Lower lobe of right lung (tissue), 2 donors: ENCODE measurements at places on chromosomes 2 and 18. TPM values are rescaled to one million over a fixed set of nuclear protein-coding genes. Genes with fewer than 3 reads are reported as not detected.

The NEU2 gene
- total RNA-seq = not detected

The PLCD4 gene
- total RNA-seq = 1.1 TPM

The B3GNT7 gene
- 80.0 TPM for total RNA-seq

The LBX2 gene
- 1.5 TPM for total RNA-seq

DNA sequence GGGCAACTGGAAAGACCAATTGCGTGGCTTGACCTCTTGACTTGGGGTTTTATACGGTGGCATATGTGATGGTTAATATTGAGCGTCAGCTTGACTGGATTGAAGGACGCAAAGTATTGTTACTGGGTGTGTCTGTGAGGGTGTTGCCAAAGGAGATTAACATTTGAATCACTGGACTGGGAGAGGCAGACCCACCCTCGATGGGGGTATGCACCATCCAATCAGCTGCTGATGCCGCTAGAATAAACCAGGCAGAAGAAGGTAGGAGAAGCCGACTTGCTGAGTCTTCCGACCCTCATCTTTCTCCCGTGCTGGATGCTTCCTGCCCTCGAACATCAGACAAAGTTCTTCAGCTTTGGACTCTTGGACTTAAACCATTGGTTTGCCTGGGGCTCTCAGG is 34.2 kb upstream of the YPEL5 start:
- no peaks in the 10 kb centered on the region for H3K27me3 ChIP-seq
- H3K4me3 ChIP-seq = no peak overlapping the region

DNA sequence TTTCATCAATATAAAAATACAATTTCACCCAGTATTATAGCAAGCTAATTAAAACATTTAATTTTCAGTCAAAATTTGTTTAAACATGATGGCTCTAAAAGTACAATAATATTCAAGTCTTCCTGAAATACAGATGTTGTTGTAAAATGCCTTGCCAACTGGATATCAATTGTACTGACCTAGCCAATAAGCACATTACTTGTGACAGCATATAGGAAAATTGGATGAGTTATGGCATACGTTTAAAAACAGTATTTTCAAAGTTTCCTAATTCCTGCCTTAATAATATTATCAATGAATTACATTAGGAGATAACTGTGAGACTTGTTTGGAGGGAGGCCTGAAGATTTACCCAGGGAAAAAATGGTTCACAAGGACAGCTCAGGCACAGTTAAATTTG is 336.9 kb upstream of the CDH20 start:
- no peak overlapping the region for H3K4me3 ChIP-seq
- no peak overlapping the region for H3K27ac ChIP-seq
- DNase-seq = no peak
- no peaks in the 10 kb centered on the region for H3K27me3 ChIP-seq

- H3K36me3 ChIP-seq = no peaks in the 10 kb centered on the region
- H3K4me1 ChIP-seq = no peaks in the 10 kb centered on the region
- H3K27ac ChIP-seq = no peak overlapping the region
- peak; percentile 20 for DNase-seq
- H3K27me3 ChIP-seq = peaks cover 19% of the 10 kb centered on the region
- no peak overlapping the region for H3K4me3 ChIP-seq
Observed at GRCh38 chr2:20657522-20658235, 6.8 kb upstream of the HS1BP3 start.

GRCh38 chr2:197827618-197828017 is 23.2 kb downstream of the PLCL1 start:
- H3K27me3 ChIP-seq = no peaks in the 10 kb centered on the region
- no peak for DNase-seq
- H3K4me1 ChIP-seq = peaks cover 4% of the 10 kb centered on the region
- no peak overlapping the region for H3K4me3 ChIP-seq

GRCh38 chr2:3282056-3282998 is 95.3 kb downstream of the EIPR1 start:
- no peaks in the 10 kb centered on the region for H3K4me1 ChIP-seq
- no peak for DNase-seq
- H3K36me3 ChIP-seq = no peaks in the 10 kb centered on the region
- no peak overlapping the region for H3K27ac ChIP-seq

DNA sequence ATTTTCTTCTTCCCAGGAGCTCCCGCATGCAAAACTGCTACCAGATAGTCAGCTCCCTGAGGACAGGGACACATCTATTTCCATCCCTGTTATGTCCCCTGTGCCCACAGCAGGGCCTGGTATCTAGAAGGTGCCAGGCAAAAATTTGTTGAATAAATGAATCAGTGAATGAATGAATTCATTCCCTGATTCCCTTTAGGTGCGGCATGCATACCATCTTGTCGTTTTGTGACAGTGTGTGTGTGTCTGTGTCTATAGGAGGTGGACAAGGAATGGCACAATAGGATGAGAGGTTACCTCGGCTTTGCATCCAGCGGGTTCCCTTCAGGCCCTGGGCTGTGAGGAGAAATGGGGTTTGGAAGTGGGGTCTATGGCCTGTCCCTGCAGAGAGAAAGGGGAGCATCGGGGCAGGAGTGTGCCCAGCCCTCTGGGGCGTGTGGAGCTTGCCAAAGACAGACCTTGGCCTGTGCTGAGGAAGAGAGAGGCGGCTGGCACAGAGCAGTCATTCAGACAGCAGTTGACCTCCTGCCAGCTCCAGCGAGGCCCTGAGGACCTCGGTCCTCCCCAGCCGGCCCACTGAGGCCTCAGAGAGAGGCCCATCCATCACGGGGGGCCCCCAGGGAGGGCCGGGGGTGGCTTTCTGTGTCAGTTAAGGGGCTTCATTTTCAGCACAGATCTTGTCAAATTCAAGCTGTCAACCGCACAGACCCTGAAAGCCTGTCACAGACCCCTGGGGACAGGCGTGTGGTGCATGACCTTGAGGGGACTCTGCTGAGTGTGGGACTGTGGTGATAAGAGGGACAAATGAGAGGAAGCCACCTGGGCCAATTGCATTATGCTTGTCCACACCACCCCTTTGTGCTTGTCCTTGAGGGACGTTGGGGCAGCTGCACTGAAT is 125.9 kb upstream of the CXCR4 start:
- no peaks in the 10 kb centered on the region for H3K27me3 ChIP-seq
- H3K4me3 ChIP-seq = no peak overlapping the region
- H3K27ac ChIP-seq = no peak overlapping the region
- peaks cover 8% of the 10 kb centered on the region for H3K4me1 ChIP-seq
- no peaks in the 10 kb centered on the region for H3K36me3 ChIP-seq

DNA sequence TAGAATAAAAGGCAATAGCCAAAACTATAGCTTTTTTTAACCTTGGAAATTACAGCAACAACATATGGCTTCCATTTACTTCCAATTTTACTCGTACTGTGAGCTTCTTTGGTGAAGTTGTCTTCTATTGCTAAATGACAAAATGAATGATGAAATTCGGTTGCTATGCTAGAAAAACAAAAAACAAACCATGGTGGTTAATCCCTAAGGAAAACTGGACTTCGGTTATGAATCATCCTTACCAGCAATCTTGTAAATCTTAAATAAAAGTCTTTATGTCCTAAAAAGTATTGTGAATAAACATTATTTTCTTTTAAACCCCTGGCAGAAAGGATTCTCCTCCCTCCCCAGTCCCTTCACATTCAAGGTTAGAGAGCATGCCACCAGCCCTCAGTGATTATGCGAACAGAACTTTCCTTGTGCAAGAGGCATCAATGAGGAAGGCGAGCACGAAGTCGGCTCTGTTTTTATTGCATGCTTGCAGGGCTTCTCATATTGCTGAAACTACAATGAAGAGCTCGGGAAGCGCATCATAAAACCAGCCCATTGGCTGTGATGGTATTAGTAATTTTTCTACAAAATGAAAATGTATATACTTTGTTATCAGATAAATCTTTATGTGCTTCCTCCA is 62.9 kb downstream of the ZNF521 start:
- peak; percentile 43 for DNase-seq
- H3K27me3 ChIP-seq = no peaks in the 10 kb centered on the region
- no peak overlapping the region for H3K4me3 ChIP-seq
- H3K27ac ChIP-seq = peak overlapping the region; percentile 13

DNA sequence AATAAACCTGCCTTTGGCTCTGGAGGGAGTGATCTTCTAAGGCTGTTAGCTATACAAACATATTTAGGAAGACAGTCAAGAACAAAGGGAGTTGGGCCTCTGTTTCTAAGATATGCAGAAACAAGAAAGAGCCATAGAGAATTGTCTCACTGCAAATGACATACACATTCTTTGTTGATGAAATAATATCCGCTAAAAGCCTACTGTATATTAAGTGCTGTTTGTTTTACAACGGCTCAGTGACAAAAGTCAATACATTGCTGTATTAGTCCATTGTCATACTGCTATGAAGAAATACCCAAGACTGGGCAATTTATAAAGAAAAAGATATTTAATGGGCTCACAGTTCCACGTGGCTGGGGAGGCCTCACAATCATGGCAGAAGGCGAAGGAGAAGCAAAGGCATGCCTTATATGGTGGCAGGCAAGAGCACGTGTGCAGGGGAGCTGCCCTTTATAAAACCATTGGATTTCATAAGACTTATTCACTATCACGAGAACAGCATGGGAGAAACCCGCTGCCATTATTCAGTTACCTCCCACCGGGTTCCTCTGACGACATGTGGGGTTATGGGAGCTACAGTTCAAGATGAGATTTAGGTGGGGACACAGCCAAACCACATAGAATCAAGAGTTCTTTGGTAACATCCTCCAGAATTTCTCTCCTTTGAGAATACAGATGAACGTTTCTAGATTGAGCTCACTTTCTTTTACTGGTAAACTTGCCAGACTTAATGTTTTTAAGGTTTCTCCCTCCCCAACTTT is 157.8 kb downstream of the PIK3C3 start:
- peaks cover 16% of the 10 kb centered on the region for H3K4me1 ChIP-seq
- H3K4me3 ChIP-seq = no peak overlapping the region
- no peaks in the 10 kb centered on the region for H3K27me3 ChIP-seq
- no peaks in the 10 kb centered on the region for H3K36me3 ChIP-seq
- DNase-seq = no peak
- no peak overlapping the region for H3K27ac ChIP-seq

- no peaks in the 10 kb centered on the region for H3K27me3 ChIP-seq
- peak overlapping the region; percentile 48 for H3K4me3 ChIP-seq
- H3K4me1 ChIP-seq = peaks cover 16% of the 10 kb centered on the region
- H3K36me3 ChIP-seq = peaks cover 33% of the 10 kb centered on the region
- peak overlapping the region; percentile 88 for H3K27ac ChIP-seq
- DNase-seq = peak; percentile 59
Observed at GRCh38 chr2:3535794-3536681, 16.7 kb upstream of the ADI1 start.

DNA sequence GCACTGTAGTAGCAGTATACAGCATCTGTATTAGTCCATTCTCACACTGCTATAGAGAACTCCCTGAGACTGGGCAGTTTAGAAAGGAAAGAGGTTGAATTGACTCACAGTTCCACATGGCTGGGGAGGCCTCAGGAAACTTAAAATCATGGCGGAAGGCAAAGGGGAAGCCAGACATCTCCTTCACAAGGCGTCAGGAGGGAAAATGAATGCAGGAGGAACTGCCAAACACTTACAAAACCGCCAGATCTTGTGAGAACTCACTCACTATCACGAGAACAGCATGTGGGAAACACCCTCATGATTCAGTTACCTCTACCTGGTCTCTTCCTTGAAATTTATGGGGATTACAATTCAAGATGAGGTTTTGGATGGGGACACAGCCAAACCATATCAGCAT is 25.4 kb downstream of the MAP4K4 start:
- peaks cover 45% of the 10 kb centered on the region for H3K4me1 ChIP-seq
- no peaks in the 10 kb centered on the region for H3K36me3 ChIP-seq
- H3K4me3 ChIP-seq = no peak overlapping the region
- H3K27me3 ChIP-seq = no peaks in the 10 kb centered on the region
- peak overlapping the region; percentile 10 for H3K27ac ChIP-seq

- no peaks in the 10 kb centered on the region for H3K27me3 ChIP-seq
- no peak for DNase-seq
- H3K27ac ChIP-seq = no peak overlapping the region
- H3K36me3 ChIP-seq = no peaks in the 10 kb centered on the region
Observed at GRCh38 chr2:134261398-134262131, 7.7 kb downstream of the MGAT5 start.

- H3K27me3 ChIP-seq = no peaks in the 10 kb centered on the region
Observed at GRCh38 chr2:145157741-145158591, 638.0 kb upstream of the ZEB2 start.

- H3K27ac ChIP-seq = no peak overlapping the region
- no peak for DNase-seq
- H3K4me1 ChIP-seq = no peaks in the 10 kb centered on the region
- H3K27me3 ChIP-seq = no peaks in the 10 kb centered on the region
Observed at GRCh38 chr2:186771850-186772463, 77.0 kb downstream of the ZSWIM2 start.

DNA sequence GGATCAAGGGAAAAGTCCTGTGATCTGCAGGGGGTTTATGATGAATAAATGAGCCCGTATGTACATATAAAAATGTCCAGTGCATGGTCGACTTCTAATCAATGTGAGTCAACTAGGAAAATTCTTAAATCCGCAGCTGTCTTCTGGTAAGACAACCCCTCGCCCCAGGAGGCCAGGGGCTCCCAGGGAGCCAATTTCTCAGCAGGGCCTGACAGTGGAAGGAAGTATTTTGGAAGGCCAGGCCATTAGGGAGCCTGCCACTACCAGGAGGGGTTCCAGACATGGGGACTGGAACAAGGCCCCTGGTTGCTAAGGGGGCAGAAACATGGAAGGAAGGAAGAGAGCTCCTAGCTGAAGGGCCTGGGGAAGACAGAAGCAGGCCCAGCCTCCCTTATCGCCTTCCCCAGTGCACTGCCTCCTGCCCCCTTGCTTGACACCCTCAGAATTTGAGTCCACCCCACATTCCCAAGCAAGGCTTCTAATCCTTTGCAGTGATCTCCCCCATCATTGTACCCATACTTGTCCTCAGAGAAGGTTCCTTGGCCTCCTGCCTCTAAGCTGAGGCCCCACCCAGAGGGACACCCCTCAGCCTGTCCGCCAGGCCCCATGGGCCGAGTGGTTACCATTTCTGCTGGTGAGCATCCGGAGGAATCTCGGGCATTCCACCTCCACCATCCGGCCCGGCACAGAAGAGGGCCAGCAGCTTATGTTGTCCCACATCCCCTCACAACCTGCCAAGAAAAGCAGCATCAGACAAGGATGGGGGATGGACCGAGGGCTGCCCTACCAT is 45.9 kb downstream of the SCTR start:
- H3K4me1 ChIP-seq = peaks cover 27% of the 10 kb centered on the region
- no peaks in the 10 kb centered on the region for H3K27me3 ChIP-seq
- no peak overlapping the region for H3K27ac ChIP-seq
- no peaks in the 10 kb centered on the region for H3K36me3 ChIP-seq

DNA sequence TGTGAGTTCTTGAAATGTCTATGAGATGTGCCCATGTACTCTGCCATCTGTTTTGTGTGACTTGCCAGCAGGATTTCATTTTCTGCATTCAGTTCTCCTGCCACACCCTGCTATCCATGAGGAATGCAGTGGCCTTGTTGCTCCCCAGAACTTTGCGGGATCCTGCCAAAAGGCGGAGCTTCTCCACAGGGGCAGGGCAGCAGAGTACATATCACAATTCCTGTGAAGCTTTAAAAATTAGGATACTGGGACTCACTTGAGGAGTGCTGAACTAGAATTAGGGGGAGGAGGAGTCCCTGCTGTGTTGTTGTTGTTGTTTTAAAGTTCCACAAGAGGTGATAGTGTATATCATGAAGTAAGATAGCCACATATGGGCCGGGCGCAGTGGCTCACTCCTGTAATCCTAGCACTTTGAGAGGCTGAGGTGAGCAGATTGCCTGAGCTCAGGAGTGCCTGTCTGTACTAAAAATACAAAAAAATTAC is 76.4 kb downstream of the TANC1 start:
- DNase-seq = peak; percentile 53
- H3K27me3 ChIP-seq = no peaks in the 10 kb centered on the region
- H3K4me3 ChIP-seq = no peak overlapping the region
- H3K4me1 ChIP-seq = peaks cover 66% of the 10 kb centered on the region
